GM18507 (cell line): ENCODE measurements at places on chromosomes 4 and X.

DNA sequence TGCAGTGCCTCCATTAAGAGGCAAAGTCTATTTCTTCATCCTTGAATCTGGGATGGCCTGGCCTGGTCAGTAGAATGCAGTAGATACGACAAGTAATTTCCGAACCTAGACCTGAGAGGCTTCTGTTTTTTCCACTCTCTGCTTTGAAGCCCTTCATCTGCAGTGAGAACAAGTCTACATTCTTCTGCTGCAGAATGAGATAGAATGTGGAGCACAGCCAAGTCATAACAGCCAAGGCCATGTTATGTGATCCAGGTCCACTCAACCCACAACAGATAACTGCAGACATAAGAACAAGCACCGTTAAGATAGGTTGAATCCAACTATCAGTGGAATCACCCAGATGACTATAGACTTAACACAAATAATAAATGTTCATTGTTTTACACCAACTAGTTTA, 1297.7 kb downstream of the C4orf33 start:
- DNase-seq: no peak

DNA sequence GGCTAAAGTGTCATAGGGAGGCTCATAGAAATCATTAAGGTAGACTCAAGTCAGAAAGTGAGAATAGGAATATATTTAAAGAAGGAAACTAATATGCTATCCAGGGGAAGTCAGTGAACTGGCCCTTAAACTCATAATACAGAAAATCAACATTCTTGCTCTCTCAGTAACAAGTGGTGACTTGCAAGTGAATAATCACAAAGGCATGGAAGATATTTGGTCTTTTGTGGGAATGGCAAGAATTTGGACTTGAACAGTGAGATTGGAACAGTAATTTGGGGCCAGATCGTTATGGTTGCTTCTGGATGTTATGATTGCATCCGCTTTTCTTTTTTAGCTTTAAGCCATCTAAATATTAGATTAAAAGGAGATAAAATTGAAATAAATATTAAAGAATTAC, 103.8 kb downstream of the TBC1D19 start:
- DNase-seq: no peak

- DNase-seq: no peak
Observed at GRCh38 chr4:174036111-174036510, 247.4 kb downstream of the FBXO8 start.

DNA sequence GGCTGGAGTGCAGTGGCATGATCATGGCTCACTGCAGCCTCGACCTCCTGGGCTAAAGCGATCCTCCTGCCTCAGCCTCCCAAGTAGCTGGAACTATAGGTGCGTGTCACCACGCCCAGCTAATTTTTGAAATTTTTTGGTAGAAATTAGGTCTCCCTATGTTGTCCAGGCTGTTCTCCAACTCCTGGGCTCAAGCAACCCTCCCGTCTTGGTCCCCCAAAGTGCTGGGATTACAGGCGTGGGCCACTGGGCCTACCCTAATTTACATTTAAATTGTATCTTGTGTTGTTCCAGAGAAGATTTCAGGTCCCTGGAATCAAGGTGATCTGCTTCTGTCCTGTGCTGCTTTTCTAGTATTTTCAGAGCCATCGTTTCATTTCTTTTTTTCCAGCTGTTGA, 1.2 kb upstream of the LRPAP1 start:
- DNase-seq: no peak

- DNase-seq: no peak
Observed at GRCh38 chr4:74796631-74797030, 2.3 kb upstream of the BTC start.

GRCh38 chrX:2159861-2160260, 340.9 kb downstream of the DHRSX start:
- no peak for DNase-seq

DNA sequence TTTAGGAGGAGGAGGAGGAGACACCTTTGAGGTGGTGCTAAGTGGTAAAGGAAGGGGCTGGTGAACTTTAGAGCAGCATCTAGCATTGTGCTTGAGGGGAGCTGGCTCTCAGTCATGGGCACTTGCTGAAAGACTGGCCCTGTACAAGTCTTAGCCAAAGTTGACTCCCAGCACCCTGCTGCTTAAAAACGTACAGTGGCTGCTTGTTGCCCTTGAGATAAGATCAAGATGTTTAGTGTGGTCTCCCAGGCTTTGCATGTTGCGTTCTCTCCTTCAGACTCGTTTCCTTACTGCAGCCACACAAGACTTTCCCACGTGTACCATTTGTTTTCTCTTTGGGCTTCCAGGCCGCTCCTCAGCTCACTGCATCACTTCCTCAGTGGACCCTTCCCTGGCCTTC, 1.8 kb downstream of the MED28 start:
- no peak for DNase-seq

- DNase-seq: no peak
Observed at GRCh38 chr4:174218127-174218790, 65.2 kb downstream of the FBXO8 start.

- DNase-seq: no peak
Observed at GRCh38 chrX:18465051-18465450, 39.6 kb downstream of the CDKL5 start.

DNA sequence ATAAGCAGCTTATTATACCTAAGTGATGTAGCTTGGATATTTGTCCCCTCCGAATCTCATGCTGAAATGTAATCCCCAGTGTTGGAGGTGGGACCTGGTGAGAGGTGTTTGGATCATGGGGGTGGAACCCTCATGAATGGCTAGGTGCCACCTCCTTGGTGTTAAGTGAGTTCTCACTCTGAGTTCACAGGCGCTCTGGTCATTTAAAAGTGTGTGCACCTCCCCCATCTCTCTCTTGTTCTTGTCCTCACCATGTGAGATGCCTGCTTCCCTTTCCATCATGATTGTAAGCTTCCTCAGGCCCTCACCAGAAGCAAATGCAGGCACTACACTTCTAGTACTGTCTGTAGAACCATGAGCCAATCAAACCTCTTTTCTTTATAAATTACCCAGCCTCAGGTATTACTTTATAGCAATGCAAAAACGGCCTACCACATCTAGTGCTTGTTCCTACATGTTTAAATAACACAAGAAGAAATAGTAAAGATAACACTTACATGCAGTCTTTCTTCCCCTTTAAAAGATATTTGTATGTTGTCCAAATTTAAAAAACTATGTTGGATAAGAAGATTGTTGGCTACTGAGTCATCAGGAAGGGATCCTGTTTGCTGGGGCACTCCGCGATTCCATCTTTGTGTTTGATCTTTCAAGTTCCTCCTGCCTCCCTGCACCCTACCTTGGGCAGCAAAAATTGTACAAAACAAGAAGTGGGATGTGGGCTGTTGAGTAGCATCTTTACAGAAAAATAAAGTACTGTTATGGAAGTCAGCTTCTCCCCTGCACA, 29.7 kb downstream of the PPP1R2C start:
- DNase-seq: no peak

- DNase-seq: peak; percentile 4
Observed at GRCh38 chr4:159298502-159298901, 195.6 kb downstream of the RAPGEF2 start.

DNA sequence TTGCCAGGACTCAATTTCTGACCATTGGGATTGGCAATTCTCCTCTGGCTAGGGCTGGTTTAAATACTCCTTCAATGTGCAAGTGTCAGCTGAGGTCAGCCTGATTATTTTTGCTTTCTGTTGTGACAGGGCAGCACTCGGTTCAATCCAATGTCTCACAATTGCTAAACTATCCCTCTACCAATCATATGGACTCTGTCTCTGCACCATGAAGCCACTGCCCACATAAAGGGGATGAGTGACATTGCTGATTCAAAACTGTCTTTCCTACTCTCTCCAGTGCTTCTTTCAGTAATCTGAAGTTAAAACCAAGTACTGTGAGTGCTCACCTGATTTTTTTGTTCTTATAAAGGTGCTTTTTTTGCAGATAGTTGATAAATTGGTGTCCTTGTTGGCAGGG, 1030.7 kb downstream of the GLUD2 start:
- no peak for DNase-seq

- no peak for DNase-seq
Observed at GRCh38 chr4:56723659-56724230, 42.6 kb upstream of the HOPX start.

GRCh38 chrX:10471418-10471817, 149.0 kb downstream of the MID1 start:
- no peak for DNase-seq

GRCh38 chr4:161762796-161763195, 401.0 kb downstream of the FSTL5 start:
- no peak for DNase-seq

DNA sequence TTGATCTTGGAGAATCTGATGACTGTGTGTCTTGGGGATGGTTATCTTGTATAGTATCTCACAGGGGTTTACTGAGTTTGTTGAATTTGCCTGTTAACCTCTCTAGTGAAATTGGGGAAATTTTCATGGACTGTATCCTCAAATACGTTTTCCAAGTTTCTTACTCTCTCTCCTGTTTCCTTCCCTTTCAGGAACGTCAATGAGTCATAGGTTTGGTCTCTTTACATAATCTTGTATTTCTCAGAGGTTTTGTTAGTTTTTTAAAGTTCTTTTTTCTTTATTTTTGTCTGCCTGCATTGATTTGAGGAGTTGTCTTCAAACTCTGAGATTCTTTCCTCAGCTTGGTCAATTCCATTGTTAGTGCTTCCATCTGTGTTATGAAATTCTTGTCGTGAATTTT, 227.7 kb upstream of the GPRIN3 start:
- DNase-seq: no peak

- no peak for DNase-seq
Observed at GRCh38 chr4:52824603-52825459, 37.3 kb upstream of the RASL11B start.

GRCh38 chr4:184693056-184693455, 40.8 kb downstream of the CENPU start:
- DNase-seq: no peak

DNA sequence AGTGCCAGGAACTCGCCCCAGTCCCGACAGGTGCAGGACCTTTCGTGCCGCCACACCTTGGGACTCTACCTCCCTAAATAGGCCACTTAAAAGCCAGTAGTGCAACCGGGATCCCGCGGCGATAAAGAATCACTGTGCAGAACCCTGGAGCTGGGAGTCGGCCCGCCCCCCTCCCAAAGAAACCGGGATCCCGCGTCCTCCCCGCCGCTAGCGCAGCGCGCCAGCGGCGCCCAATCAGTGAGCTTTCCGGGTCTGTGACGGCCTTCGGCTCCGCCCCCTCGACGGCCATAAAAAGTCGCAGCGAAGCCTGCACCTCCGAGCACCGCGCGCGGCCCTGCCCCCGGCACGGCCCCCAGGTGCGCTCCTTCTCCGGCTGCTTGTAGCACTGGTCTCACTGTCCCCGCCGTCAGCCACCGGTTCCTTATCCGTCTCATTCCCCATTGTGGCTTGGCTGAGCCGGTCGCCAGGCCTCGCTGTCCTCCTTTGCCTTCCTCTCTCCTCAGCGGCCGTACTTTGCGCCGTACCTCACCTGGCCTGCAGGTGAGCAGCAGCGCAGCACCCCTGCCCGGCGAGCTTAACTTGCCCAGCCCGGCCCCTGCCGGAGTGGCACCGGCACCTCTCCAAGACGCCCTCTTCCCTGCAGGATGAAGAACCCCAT, at the start of gene LRAT:
Gene LRAT (plus strand): TSS at position 318 of the 658 bp plus-strand sequence. CDS start 327 bp downstream, at position 645.
- DNase-seq: no peak

GRCh38 chr4:26522478-26522877, 32.2 kb upstream of the CCKAR start:
- no peak for DNase-seq

DNA sequence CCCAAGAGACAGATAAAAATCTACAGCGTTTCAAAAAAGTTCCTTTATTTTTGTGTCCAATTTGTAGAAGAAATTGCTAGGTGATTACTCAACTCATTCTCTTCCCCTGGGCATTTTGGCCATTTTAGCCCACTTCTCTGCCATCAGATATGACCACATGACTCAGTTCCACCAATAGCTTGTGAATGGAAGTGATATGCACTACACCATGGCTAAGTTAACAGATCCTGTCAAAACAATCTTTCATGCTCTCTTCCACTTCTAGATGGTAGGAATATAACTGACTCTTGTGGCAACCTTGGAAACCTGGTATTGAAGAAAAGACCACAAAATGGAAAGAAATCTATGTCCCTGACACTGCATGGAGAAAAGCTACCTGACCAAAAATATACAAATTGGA, 26.2 kb upstream of the FREM3 start:
- no peak for DNase-seq
